ENCODE measurements at places on chromosomes 1 and 21.

- DNase-seq, result no peak
These were observed 127.3 kb downstream of the HHAT start for GRCh38 chr1:210455840-210456603.

DNA sequence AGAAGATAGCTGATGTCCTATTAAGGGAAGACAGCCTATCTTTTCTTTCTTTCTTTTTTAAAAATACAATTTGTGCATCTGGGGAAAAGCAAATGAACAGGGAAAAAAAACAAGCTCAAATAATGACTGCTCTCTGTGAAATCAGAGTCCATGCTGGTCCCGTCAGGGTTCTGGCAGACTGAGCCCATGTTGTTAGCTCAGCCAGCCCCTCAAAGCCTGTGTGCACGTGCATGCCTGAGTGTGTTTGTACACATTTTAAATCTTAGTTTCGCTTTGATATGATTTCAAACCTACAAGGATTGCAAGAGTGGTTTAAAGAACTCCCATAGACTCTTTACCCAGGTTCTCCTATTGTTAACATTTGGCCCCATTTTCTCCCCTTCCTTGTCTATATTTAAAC lies 231.8 kb upstream of the GREM2 start:
- DNase-seq, result no peak

- DNase-seq, result no peak
These were observed 24.5 kb downstream of the SSX2IP start for GRCh38 chr1:84665703-84666317.

DNA sequence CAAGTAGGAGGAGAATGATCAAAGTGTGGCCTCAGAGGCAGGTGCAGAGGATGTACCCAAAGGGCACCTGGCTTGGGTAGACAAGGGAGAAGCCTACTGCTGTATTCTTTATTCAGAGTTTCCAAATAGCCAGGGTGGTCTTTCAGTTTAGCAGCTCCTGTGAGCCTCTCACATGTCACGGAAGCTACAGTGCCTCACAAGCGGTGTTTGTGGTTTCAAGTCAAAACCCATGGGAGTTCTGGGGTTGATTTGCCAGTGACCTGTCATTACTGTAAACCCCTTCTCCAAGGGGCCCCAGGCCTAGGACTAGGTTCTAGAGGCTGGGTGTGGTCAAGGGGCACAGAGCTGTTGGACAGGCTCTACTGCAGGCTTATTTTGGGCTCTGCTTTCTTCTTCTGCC lies 10.2 kb upstream of the IL10 start:
- DNase-seq, result no peak
